Cardiac muscle cell (in vitro differentiated cells and primary cell): ENCODE measurements at places on chromosomes 16 and 17. TPM values are rescaled to one million over a fixed set of nuclear protein-coding genes. Genes with fewer than 3 reads are reported as not detected.

PITPNM3 gene
- 0.77 and 1.8 TPM in 2 replicates for polyA plus RNA-seq

DNA sequence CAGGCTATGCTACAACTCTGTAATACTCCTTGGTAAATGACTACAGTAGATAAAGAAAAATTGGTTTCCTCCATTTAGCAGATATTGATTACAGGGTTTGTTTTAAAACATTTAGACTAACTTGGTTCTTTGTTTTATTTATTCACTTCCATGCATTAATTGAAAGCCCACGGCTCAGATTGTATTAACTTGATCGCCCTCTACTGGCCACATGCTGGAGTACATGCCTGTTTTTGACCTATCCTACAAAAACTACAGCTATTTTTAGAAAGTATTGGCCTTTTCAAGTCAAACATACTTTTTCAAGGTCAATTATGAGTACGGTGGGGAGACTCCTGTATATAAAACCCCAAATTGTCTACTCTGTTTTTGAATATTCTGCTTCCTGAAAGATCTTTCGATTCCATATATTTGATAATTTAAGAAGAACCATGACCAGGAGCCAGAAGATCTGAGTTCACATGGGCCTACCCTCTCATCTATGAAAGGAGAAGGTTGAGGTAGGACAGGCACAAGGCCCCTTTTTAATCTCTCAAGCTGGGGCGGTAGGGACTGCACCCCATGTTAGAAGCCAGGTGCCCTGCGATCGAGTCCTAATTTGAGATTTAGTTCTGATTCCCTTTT, 51.8 kb downstream of the CA10 start:
- peak; percentile 72 for DNase-seq
- no peak overlapping the region for H3K4me3 ChIP-seq
- no peaks in the 10 kb centered on the region for H3K4me1 ChIP-seq

DNA sequence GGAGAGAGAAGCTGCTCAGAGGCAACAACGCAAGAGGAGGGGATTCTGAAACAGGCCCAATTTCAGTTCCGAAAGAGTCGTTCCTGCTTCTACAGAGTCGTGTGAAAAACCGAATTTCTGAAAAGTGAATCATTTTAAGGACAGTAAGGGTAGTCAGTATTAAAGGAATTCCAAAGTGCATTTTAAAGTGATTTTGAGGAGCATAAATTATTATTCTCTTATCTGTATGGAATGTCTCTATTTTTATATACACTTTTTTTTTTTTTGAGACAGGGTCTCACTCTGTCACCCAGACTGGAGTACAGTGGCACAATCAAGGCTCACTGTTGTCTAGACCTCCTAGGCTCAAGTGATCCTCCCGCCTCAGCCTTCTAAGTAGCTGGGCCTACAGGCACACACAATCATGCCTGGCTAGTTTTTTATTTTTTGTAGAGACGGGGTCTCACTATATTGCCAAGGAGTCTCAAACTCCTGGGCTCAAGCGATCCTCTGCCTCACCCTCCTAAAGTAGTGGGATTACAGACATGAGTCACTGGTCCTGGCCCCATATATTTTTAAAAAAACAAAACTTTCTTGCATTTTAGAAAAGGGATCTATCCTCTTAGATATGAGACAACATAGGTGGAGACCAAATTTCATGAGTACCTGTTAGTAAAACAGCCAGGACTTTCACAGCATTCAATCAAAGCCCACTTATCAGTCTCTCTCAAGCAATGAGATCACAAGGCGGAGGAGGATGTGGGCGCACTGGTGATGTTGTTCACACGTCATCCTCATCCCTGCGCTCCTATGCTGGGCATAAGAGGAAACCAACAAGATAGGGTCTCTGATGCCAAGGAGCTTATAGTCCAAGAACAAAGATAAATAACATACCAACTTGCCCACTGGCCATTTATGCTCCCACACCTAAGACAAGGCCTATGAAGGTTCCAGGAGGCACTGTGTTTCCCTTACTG, 53.2 kb downstream of the SMG6 start:
- H3K4me1 ChIP-seq, result no peaks in the 10 kb centered on the region
- H3K36me3 ChIP-seq, result peaks cover 4% of the 10 kb centered on the region
- no peaks in the 10 kb centered on the region for H3K27me3 ChIP-seq

- no peak overlapping the region for H3K27ac ChIP-seq
- peak; percentile 23 for DNase-seq
- peaks cover 52% of the 10 kb centered on the region for H3K27me3 ChIP-seq
- no peaks in the 10 kb centered on the region for H3K36me3 ChIP-seq
Observed at GRCh38 chr16:1870365-1871082, 1.4 kb downstream of the MEIOB start.

- DNase-seq, result no peak
- no peaks in the 10 kb centered on the region for H3K27me3 ChIP-seq
- peaks cover 2% of the 10 kb centered on the region for H3K4me1 ChIP-seq
Observed at GRCh38 chr17:9406046-9406606, 169.5 kb downstream of the STX8 start.

- H3K4me1 ChIP-seq, result peaks cover 31% of the 10 kb centered on the region
- H3K27ac ChIP-seq, result peak overlapping the region; percentile 11
- no peak overlapping the region for H3K4me3 ChIP-seq
- H3K36me3 ChIP-seq, result no peaks in the 10 kb centered on the region
- H3K27me3 ChIP-seq, result no peaks in the 10 kb centered on the region
- DNase-seq, result peak; percentile 93
Observed at GRCh38 chr17:72683506-72684404, 408.7 kb downstream of the SLC39A11 start.

DNA sequence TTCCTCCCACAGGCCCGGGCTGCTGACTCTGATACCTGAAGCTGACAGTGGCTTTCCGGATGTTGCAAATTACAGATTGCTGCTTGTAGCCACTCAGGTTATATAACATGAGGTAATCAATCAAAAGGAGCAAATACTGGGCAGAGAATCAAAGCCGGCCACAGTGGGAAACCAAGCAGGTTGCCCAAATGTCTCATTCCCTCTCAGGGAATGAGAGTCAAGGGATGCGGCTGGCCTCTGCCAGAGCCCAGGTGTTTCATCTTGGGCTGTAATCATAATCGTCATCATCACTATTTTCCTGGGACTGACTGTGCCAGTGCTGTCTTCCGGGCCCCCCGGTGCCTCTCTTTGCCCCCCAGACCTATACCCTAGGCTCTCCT, 292.4 kb upstream of the FOXF1 start:
- H3K27me3 ChIP-seq, result no peaks in the 10 kb centered on the region
- no peak overlapping the region for H3K4me3 ChIP-seq
- H3K4me1 ChIP-seq, result peaks cover 28% of the 10 kb centered on the region
- DNase-seq, result no peak

DNA sequence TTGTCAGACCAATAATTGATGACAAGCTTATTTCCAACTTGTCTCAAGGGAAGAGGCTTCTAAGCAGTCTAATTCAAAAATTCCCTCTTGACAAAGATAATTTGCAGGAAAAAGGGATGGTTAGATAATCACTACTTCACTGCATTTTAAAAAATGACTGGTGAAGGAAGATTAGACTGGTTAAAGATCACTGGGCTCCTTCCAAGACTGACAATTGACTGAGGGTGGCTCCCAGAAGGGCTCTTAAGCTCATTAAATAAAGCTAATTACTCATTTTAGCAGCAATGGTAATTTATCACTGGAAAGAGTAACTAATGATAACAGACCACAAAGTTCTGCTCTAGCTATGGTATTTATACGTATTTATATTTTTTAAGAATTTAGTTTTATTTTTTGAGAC, 4.4 kb upstream of the HEATR3 start:
- H3K27ac ChIP-seq, result no peak overlapping the region
- no peak overlapping the region for H3K4me3 ChIP-seq
- no peak for DNase-seq
- no peaks in the 10 kb centered on the region for H3K27me3 ChIP-seq
- no peaks in the 10 kb centered on the region for H3K4me1 ChIP-seq
- H3K36me3 ChIP-seq, result no peaks in the 10 kb centered on the region

DNA sequence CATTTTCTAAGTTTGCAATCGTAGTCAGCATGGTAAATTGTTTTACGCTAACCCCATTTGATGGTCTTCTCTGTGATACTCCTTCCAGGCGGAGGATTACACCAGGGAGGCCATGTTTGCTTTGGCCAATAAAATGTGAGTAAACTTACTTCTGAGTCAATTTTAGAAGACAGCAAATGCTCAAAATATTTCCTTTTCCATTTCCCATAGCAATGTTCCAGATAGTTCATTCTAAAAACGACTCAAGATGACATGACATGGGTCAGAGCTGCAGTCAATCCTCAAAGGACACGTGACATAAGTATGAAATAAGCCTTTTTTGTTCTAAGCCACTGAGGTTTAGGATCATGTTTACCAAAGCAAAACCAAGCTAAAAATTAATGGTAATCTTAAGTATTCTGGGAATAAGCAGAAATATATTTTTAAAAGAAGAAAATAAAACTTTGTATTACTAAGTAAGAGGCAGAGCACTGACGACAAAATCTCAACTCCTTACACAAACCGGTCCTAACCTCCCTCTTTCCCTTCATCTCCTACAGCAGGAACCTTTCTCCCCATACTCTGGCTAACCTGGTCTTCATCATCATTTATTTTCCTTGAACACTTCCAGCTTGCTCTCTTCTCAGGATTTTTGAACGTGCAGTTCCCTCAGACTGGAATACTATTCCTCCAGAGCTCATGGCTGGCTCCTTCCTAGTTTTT, 266.2 kb downstream of the CEP112 start:
- H3K4me1 ChIP-seq, result peaks cover 16% of the 10 kb centered on the region
- no peak overlapping the region for H3K4me3 ChIP-seq
- no peaks in the 10 kb centered on the region for H3K36me3 ChIP-seq
- no peak for DNase-seq
- H3K27me3 ChIP-seq, result no peaks in the 10 kb centered on the region

DNA sequence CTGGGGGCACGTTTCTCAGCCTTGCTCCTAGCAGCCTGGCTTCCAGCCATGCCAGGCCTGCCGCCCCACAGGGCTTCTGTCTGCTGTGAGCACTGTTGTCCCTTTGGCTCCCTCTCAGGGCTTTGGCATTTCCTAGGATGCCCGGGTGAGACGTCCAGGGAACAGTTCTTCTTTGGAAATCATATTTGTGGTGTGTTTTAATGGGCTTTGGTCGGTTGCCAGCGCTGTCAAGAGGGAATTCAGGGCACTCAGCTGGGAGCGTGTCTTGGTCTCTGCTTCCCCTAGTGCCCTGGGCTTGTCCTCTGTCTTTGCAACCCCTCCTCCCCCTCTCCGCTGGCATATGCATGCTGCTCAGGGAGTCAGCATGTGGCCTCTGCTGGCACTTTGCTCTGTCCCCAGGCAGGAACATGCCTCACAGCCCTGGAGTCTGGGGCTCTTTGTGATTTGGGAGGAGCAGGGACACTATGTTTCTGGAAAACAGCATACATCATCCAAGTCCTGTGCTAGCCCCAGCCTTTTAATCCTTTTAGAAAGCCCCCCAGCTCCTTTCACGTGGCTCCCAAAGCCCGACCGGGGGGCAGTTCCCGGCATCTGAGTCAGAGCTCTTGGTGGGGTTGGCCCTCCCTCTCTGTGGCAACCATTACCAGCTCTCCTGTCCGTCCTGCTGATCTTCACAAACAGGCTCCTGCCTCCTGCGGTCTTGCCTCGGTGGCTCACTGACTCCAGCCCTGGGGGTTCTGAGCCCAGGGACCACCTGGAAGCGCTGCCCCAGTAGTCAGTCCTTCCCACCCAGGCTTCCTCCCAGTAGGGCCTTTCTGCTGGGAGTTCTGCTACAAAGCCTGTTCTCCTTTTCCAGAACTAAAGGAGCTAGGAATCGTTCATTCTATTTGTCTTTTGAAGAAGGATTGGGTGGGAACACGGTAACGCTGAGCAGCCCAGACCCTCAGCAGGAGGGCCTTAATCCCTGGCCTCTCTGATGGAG, 26.7 kb downstream of the SAP30BP start:
- H3K36me3 ChIP-seq, result no peaks in the 10 kb centered on the region
- peak; percentile 81 for DNase-seq
- peak overlapping the region; percentile 45 for H3K27ac ChIP-seq

- no peak overlapping the region for H3K27ac ChIP-seq
- no peaks in the 10 kb centered on the region for H3K27me3 ChIP-seq
- no peak for DNase-seq
- H3K4me1 ChIP-seq, result no peaks in the 10 kb centered on the region
Observed at GRCh38 chr16:58931436-58931835, 197.3 kb upstream of the GOT2 start.

GRCh38 chr17:8459107-8459506, 23.4 kb downstream of the NDEL1 start:
- H3K27me3 ChIP-seq, result no peaks in the 10 kb centered on the region
- DNase-seq, result no peak
- H3K36me3 ChIP-seq, result peaks cover 53% of the 10 kb centered on the region
- H3K4me3 ChIP-seq, result no peak overlapping the region
- no peak overlapping the region for H3K27ac ChIP-seq
- no peaks in the 10 kb centered on the region for H3K4me1 ChIP-seq

GRCh38 chr17:562174-562573, 152.5 kb downstream of the VPS53 start:
- peaks cover 23% of the 10 kb centered on the region for H3K36me3 ChIP-seq
- H3K4me1 ChIP-seq, result no peaks in the 10 kb centered on the region
- H3K27me3 ChIP-seq, result no peaks in the 10 kb centered on the region
- no peak overlapping the region for H3K4me3 ChIP-seq
- peak; percentile 59 for DNase-seq
- H3K27ac ChIP-seq, result no peak overlapping the region

GRCh38 chr16:88905563-88905962, 39.1 kb upstream of the PABPN1L start:
- no peaks in the 10 kb centered on the region for H3K27me3 ChIP-seq
- H3K4me1 ChIP-seq, result no peaks in the 10 kb centered on the region
- H3K36me3 ChIP-seq, result no peaks in the 10 kb centered on the region
- H3K4me3 ChIP-seq, result no peak overlapping the region
- no peak for DNase-seq

- no peaks in the 10 kb centered on the region for H3K27me3 ChIP-seq
- no peaks in the 10 kb centered on the region for H3K36me3 ChIP-seq
- no peak for DNase-seq
- H3K27ac ChIP-seq, result no peak overlapping the region
Observed at GRCh38 chr16:4623593-4623992, 1.0 kb upstream of the MGRN1 start.

DNA sequence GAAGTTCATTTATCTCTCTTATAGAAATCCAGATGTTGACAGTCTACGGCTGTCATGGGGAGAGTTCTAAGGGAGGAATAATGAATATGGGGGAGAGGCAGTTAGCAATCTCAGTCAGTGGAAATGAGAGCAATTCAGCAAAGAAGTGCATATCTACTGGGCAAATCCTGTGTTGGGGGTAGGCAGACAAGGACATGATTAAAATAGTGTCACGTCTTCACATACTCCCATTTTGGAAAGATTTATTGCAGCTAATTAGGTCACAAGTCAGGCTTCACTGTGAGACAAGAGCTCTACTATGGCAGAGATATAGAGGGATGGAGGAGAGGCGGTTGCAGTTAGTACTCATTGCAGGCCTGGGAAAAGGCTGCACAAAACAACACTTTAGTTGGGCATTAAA, 29.8 kb downstream of the LRRC36 start:
- no peak overlapping the region for H3K4me3 ChIP-seq
- no peaks in the 10 kb centered on the region for H3K36me3 ChIP-seq
- no peak overlapping the region for H3K27ac ChIP-seq

ZNF500 gene
- 17.0 and 23.8 TPM in 2 replicates for polyA plus RNA-seq

GRCh38 chr17:65093930-65094329, 37.4 kb upstream of the GNA13 start:
- no peak overlapping the region for H3K4me3 ChIP-seq
- H3K36me3 ChIP-seq, result no peaks in the 10 kb centered on the region
- no peaks in the 10 kb centered on the region for H3K4me1 ChIP-seq
- DNase-seq, result no peak
